Stimulated activated CD4-positive, alpha-beta T cell treated with anti-CD3 and anti-CD28 coated beads, Interleukin-2, amount 100 ng/mL, for 48 hours (primary cell): ENCODE measurements at places on chromosomes 3 and 15.

GRCh38 chr3:112395181-112395895 is 62.4 kb downstream of the CD200 start:
- DNase-seq: no peak

- DNase-seq: no peak
These were observed 17.7 kb upstream of the OCA2 start for GRCh38 chr15:28116521-28117431.

- DNase-seq: no peak
These were observed 2.5 kb downstream of the RBM15B start for GRCh38 chr3:51393564-51393963.

DNA sequence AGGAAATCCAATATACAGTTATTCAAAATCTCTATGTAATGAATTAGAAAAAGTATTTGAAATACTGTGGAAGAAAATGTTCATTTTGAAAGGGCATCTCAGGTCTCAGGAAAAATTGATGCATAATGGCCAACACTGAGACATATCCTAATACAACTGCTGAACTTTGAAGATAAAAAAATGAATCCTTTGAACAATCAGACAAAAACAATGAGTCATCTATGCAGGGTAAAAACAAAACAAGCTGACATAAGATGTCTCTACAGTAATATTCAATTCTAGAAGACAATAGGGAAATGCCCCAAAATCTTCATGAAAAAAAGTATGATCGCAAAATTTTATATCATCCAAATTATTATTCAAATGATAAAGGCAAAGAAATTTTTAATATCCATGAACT is 34.0 kb upstream of the ZNF280D start:
- no peak for DNase-seq

DNA sequence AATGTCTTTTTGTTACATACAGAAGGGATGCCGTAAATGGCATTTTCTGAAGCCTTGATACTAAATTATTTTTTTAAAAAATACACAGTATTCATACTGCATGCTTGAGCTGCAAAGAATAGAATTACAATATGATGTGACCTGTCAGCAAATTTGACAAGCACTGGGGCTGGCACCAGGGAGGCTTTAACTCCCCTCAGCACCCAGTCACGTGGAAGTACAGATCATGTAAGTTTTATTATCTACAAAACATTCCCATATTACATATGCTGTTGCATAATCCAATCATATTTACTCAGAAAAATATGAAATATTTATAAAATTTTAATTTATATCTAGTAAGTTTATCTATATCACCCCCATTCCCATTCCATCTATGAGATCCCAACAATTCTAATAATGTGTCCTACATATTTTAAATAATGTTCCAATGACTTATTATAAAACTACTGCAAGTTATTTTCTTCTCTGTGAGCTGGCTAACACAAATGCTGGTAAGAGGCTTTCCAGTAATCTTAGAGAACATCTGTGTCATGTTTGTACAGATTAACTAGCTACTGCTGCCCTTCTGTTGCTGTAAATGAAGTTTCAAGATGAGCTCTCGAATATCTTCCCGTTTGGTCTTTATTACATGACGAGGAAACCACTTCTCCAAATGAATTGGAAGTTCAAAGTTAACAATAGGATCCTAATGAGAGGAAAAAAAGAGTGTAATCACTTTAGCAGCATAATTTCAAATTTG is 5.2 kb upstream of the IMPG2 start:
- DNase-seq: no peak

- DNase-seq: no peak
These were observed 10.6 kb downstream of the EPB42 start for GRCh38 chr15:43210172-43210745.

DNA sequence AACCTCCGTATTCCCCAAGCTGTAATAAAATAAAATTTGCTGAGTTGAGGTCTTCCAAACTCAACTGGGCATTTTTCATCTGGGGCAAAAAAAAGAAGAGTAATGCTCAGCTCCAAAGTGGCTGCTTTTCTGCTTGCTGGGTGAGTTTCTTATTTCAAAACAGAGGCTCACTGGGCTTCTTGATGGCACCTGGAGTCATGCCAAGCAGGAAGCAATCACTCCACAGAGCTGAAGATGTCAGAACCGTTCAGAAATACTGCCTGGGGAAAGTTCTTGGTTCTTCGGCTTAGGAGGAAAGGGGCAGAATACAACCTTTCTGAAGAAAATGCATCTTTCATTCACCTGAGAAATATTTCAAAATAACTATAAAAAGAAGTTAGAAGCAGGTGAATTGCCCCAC is 4.1 kb downstream of the CCR9 start:
- no peak for DNase-seq

DNA sequence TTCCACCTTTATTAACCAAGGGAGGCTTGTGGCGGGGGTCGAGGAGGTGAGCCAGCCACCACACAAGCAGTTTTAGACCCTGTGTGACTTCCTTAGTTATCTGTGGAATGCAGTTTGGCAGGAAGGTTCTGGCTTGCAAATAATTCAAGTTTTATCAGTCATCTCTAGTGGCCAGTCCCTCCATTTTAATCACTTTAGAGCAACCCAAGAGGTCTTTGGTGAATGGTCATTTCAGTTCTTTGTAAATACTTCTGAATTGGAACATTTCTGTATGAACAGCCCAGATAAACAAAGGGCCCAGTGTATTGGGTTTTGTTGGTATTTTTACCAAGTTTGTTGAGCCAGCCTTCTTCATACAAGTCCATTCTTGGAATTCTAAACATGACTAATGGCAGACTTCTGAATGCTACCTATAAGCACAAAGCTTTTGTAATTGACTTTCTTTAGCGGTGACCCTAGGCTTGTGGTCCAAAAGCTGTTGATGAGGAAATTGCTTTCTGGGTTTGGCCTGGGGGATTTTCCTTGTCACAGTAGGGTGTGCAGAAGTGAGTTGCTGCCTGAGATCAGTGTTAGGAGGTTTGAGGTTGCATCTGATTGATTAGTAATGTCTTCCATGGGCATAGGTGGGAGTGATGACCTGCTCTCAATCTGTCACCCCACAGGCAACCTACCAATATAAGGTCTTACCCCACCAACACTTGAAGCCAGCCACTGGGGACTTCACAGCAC is 193.3 kb upstream of the TOPAZ1 start:
- no peak for DNase-seq

DNA sequence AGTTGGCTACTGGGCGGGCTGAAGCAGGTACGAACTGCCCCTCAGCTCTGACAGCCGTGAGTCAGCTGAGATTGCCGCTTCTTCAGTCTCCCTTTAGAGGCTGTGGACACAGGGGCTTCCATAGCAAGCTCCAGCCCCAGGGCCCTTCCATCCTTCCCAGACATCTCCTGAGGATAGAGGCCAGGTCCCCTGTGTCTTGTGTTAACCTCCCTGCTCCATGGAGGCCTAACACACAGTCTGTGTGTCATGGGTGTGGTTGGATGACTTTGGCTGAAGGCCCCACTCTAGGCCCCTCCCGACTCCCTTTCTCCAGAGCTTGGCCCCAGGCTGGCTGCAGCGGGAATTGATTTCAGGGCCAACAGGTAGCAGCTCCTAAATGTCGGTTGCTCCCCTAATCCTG is 116.1 kb upstream of the TLE3 start:
- no peak for DNase-seq

DNA sequence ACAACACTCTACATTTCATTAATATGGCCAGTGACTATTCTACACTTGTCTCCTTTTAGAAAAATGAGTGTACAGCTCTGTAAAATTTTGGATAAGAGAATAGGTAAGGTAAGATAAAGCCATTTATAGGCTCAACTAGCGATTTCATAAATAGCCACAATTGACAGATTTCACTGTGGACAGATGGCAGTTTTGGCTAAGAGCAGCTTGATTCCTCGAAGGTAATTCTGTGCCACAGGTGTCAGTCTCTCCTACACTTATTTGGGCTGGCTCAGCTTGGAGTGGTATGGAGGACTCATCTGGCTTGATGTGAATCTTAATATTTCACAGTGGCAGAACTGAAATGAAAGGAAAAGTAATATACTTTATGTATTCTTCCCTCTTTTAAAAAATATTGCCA is 536.7 kb upstream of the TBL1XR1 start:
- DNase-seq: no peak

- no peak for DNase-seq
These were observed 194.7 kb downstream of the NR1D2 start for GRCh38 chr3:24139463-24140412.

DNA sequence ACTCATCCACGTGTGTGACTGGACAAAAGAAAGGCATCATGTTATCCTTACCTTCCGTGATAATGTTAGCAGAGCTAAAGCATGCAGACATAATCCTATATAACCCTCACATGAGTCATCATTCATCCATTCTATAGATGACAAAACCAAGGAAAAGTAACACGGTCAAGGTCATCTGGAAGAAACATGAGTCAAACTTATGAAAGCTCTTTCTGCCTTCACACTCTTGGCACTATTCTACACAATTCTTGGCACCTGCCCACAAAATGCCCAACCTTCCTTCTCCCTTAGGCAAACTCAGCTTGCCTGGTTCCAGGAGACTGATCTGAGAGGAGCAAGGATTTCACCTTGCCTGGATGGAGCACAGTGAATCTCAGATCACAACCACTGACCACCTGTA is 66.9 kb downstream of the PRICKLE2 start:
- no peak for DNase-seq

- no peak for DNase-seq
These were observed 172 bp downstream of the ITPKA start for GRCh38 chr15:41493902-41494189.

- DNase-seq: no peak
These were observed 52.5 kb upstream of the KCNMB2 start for GRCh38 chr3:178483704-178484103.

DNA sequence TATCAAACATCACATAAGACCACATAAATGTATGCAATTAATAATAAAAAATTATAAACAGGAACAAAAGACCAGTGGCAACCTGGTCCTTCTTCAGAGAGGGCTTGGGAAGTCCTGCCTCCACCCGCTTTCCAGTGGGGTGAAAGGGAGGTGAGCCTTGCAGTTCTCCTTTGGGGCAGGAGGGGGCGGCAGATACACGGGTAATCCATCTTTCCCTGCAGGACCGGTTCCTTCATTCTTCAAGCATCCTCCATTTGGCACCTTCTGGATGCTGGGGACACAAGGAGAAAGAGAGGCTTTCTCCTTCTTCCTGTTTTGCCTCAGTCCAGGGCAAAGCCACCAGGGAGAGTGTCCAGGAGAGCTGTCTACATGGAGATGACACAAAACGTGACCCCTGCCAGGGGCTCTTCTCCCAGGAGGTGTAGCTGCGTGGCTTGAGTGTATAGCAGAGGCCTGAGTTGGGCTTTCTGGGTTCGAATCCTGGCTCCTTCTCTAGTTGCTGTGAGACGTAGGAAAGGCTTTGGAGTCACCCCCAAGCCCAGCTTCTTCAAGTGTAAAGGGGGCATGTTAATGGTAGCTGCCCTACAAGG is 23.2 kb downstream of the RPLP1 start:
- peak; percentile 76 for DNase-seq

DNA sequence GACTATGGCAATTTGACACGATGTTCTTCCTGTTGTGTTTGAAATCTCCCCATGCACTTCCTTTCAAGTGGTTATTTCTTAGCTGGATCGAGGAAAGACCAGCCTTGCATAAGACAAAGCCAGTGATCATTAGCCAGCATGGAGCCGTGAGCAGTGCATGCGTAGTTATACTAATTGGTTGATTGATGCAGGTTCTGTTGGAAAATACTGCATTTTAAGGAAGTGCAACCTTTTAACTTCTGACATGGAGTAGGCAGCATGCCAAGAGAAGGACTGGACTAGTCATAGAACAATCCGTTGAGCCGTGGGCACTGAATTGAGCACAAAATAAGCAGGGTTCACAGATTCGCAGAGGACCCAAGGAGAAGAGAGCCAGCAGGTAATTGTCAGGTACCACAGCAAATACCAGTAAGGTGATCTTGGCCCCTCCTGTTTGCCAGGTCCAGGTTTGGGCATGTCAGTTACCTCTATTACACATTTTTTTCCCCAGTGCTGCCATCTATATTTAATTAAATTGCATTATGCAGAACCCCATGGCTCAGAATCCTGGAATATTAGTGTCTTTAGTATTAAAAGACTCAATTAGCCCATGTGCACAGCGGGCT is 29.0 kb upstream of the BCL6 start:
- DNase-seq: no peak

GRCh38 chr15:66298803-66299251 is 5.5 kb downstream of the DIS3L start:
- DNase-seq: no peak

DNA sequence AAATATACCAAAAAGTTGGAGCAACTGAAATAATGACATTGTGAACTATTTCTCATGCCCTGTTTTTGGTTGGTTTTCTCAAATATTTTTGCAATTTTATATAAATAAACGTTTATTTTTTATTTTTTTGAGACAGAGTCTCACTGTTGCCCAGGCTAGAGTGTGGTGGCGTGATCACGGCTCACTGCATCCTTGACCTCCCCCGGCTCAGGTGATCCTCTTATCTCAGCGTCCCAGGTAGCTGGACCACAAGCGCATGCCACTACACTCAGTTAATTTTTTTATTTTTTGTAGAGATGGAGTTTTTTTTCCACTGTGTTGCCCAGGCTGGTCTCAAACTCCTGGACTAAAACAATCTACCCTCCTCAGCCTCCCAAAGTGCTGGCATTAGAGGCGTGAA is 45.6 kb downstream of the YEATS2 start:
- no peak for DNase-seq

GRCh38 chr15:31471731-31472430 is 145.2 kb downstream of the KLF13 start:
- DNase-seq: no peak
